ENCODE measurements at places on chromosomes 5 and 9.

DNA sequence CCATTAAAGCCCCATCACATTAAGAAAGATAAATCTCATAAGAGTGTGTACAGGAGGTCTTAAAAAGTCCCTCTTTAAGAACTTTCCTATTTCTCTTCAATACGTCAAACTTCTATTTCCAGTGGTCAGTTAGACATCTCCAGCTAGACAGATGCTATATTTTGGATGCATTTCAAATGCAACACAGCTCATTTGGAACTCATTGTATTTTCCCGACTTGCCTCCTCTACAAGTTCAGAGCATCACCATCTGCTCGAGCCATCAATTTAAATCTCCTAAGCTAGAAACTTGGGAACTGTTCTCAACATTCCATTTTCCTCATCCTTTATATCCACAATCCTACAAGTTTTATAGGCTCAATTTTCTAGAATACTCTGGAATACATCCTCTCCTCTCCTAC, 3.2 kb upstream of the UHRF2 start:
- no peak for DNase-seq

DNA sequence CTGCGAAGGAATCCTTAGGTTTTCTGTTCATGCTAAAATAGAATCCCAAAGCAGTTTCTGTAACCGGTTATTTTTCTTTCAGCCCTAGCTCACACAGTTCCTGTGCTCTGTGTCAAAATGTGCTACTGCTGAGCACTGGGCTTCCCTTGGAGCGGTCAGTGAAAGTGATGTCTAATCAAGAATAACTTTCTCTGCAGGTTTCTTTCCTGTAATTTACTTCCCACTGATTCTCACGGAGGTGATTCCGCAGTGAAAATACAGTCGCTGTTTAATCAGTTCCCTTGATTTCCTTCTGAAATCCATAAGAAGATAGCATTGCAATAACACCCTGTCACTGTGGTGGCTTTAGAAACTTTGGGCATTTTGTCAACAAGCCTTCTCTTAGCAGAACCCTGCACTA, 112.0 kb upstream of the ISL1 start:
- DNase-seq = no peak

- DNase-seq = peak; percentile 31
Measured at GRCh38 chr5:57221049-57221568, 47.2 kb downstream of the GPBP1 start.

DNA sequence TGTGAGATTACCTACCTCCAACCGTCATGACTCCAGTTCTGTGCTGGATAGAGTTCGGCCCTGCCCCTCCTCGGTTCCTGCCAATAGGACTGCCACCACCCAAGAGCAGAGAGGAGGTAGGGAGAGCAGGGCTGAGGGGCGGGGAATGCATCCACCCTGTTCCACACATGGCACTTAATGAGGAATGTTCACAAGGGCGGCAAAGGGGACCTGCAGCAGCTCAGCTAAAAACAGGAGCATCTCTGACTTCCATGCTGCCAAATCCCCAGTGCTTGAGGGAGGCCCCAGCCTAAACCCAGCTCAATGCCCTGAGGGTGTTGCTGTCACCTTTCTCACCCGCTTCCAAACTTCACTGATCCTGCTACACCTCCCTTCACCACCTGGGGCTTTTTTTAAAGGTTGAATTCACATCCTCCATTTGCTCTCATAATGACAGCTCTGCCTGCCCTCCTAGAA, 7.8 kb upstream of the DELE1 start:
- no peak for DNase-seq

- DNase-seq = no peak
Measured at GRCh38 chr9:135220601-135221575, 133.4 kb downstream of the OLFM1 start.

DNA sequence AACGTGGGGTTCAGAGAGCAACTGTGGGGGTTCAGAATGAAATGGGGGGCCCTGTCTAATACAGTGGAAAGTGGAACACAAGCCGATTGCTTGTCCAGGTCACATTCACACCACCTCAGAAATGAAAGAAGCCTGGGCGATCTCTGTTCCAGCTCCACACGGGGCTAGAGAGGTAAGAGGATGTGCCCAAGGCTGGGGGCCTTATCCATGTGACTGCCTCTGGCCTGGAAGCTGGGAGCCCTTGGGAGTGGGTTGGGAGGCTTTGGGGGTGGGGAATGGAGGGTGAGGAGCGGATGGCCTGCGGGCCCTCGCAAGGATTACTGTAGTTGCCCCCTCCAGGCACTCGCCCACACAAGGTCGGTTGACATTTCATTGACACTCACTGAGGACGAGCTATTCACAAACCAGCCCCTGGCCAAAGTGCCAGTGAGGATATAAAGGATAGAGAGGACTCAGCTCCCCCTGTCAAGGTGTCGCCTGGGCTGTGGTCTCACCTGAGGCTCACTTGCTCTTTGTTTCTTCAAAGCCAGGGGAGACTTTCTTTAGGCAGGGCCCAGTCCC, 86.7 kb downstream of the LIFR start:
- no peak for DNase-seq

DNA sequence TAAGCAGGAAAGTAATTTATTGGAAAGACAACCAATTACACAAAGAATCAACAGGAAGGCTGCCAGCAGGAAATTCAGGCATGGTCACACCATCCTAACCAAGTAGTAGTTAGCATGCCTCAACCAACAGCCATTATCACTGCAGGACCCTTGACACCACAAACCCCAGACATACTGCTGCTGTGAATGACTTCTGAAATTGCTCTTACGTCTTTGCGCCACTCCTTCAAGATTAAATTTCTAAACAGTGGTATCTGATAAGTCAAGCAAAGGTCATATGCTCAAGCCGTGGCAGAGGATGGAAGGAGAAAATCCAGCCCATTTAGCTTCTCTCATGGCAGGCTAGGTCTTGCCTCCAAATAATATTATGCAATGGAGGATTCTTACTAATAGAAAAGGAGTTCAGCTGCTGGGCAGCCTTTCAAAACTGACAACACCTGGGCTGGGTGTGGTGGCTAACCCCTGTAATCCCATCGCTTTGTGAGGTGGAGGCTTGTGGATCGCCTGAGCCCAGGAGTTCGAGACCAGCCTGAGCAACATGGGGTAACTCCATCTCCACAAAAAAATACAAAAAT, 5.0 kb upstream of the PTGER4 start:
- DNase-seq = no peak

GRCh38 chr5:39543335-39543734, 118.6 kb upstream of the DAB2 start:
- DNase-seq = no peak

DNA sequence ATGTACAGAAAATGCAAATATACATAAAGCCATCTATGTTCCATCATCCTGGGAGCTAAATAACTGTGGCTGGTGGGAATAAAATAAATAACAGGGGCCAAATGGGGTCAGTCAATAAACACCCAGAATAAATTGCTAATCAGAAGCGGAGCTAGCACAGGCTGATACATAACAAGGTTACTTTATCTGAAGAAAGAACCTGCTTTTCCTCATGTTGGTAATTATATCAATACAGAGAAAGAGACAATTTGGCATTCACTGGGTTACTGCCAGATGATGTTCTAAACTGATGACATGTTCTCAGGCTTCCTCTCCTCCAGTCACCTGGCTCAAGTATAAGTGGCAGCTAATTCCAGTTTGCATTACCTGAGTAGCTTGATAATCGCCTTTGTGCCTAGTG, 144.9 kb upstream of the CD180 start:
- DNase-seq = no peak

GRCh38 chr9:87147839-87148238, 200.5 kb upstream of the GAS1 start:
- no peak for DNase-seq

DNA sequence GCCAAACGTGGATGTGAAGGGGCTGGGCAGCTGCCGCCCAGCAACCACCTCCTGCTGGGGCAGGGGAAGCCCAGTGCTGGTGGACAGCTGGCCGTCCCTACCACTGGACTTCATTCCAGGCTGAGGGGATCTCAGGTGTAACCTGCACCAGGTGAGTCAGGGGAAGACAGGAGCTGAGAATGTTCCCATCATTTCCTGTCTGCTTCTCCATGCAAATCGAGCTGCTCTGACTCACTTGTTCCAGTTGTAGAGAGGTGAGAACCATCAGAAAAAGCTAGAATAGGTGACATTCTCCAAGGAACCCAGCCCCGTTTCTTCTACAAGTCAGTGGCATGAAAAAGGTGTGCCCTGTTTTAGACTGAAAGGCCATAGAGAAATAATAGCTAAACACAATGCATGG, 21.8 kb upstream of the BARX1 start:
- no peak for DNase-seq

- no peak for DNase-seq
Measured at GRCh38 chr5:104569621-104570020, 1007.0 kb upstream of the NUDT12 start.

DNA sequence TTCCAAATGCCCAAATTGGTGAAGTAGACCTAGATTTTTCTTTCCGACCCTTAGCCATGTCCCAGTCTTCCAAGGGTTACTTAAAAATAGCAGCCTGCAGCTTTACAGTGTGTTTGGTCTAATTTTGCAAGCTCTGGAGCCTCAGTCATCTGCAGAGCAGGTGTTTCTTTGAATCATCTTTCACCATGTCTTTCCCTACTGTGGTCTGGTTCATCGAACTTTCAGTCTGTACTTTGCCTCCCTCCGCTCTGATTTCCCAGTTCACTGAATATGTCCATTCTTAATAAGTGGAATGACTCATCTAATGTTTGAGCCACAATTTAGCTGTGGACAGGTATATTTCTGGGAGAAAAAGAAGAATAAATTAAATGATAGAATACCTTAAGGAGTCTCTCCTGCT, 1060.7 kb downstream of the EFNA5 start:
- DNase-seq = no peak

- no peak for DNase-seq
Measured at GRCh38 chr5:133843911-133844310, 124.5 kb downstream of the C5orf15 start.

GRCh38 chr9:87213948-87214347, 266.6 kb upstream of the GAS1 start:
- DNase-seq = no peak

DNA sequence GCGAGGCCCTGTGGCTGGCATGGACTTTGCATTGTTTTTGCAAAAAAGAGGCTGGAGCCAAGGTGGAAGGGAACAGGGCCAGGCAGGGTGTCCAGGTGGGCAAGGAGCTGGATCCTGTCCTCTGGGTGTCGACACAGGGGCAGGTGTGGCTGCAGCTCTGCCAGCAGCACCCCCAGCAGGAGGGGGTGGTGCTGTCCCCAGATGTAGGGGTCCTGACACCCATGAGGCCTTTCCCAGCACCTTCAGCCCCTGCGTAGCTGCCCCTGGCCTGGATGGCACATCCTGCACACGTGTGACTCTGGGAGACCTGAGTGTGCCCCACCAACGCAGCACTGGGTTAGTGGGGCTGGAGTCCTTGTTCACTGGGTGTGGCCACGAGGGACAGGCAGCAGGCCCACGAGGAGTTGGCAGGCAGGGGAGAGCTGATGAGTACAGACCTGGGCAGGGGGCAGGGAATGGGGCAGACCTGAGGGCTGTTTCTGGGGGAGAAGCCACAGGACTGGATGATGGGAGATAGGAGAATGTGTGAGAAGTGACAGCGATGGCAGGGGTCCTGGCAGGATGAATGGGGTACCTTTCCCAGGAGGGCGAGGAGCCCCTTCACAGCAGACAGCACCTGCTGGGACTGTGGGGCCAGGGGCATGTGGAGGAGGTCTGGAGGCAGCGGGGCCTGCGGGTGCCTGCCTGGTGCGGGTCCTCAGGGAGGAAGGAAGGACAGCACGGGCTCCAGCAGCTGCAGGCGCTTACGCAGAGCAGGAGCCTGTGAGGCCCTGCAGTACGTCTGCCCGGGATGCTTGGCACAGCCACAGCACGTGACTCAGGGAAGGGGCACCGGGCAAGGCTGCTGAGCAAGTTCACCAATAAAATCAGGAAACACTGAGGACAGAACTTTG, 3.6 kb upstream of the RASGEF1C start:
- DNase-seq = no peak

DNA sequence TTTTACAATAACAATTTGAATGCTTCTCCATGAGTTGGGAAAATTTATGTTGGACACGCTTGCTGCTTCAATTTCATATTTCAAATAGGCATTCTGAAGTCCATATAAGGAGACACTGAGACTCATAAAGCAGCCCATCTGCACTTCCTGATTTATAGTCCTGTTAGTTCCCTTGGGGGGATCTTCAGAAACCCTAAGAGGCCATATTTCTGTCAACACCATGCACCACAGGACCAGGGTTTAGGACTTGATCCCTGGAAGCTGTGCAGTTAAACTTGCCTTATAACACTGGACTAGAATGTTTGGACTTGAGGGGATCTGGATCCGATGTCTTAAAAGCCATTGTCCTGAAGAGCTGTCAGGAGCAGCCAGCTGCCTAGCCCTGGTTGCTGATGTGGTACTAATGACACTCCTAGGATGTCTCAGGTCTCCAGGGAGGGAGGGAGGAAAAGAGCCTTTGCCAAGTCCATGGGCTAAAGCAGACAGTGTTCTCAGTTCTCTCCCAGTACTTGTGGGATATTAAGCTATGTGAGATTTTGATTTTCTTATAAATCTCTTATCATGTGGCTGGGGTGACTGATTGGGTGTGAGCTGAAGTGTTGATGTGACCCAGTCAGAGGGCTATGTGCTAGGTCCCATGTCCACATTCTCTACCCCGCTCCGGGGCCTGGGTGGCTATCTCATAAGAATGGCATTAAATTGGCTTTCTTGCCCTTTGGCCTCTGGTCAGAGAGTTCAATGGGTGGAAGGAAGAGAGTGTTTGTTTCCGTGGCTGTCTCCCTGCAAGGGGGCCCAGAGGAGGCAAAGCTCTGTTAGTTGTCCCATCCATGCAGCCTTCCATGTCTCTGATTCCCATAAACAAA, 399.8 kb downstream of the OSTF1 start:
- no peak for DNase-seq

DNA sequence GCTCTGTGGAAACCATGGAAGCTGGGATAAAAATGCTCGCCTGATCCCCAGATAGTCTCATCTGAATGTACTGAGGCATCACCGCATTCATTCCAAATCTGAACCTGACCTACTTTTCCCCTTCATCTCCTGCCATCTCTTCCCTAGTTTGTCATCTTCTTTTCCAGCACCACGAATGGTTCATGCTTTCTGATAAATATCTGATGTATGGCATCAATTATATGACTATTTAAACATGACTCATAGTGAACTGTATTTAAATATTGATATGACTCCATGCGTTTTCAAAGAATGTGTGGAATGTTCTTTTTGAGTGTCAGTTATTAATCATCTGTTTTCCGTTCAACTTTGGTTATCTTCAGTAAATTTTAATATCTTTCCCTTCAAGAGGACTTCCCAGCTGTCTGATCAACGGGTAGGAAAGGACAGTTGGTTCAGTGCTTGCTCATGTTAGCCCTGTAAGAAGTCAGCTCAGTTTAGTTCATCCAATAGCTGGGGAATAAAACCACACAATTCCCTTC, 21.1 kb downstream of the BASP1 start:
- no peak for DNase-seq

- DNase-seq = no peak
Measured at GRCh38 chr5:58498340-58498942, 7.2 kb downstream of the GAPT start.

- no peak for DNase-seq
Measured at GRCh38 chr9:32449969-32450368, 65.5 kb downstream of the ACO1 start.

- DNase-seq = no peak
Measured at GRCh38 chr5:1763960-1764605, 35.6 kb downstream of the MRPL36 start.

All from cerebellar nuclear complex (tissue), 1 donor.